ENCODE measurements at places on chromosomes 16 and 17.
A peak's percentile ranks its signal among the peaks of the same experiment; 100 is the strongest.

DNA sequence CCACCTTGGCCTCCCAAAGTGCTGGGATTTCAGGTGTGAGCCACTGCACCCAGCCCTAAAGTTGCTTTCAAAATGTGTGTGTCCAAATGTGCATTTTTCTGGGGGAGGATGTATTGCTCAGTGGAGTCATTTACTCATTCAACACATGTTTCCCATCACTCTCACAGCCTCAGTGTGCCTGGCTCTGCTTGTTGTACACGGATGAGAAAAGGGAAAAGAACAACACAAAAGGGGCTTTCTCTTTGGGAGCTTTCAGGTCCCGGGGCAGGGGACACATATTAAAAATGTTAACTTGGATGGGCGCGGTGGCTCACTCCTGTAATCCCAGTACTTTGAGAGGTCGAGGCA is 1.7 kb upstream of the PPL start:
- DNase-seq = no peak

DNA sequence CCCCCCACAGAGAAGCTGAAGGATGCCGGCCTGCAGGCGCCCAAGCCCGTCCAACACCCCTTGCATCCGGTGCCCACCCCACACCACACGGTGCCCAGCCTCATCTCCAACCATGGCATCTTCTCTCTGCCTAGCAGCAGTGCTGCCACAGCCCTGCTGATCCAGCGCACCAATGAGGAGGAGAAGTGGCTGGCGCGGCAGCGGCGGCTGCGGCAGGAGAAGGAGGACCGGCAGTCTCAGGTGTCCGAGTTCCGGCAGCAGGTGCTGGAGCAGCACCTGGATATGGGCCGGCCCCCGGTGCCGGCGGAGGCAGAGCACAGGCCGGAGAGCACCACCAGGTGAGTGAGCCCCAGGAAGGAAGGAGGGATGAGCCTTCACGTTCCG is 31.5 kb downstream of the GINS2 start:
- DNase-seq = no peak

DNA sequence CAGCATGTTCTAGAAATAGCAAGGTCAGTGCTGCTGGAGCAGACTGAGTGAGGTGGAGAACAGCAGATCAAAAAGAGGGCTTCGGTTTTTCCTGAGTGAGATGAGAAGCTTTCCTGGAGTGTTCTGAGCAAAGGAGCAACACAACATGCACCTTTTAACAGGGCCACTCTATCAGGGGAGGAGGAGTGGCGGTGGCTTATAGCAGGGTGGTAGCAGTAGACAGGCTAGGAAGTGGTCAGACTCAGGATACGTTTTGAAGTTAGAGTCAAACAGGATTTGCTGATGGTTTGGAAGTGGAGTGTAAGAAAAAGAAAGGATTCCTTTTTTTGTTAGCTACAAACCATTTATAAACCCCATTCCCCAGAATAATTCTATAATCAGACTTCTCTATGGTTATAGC is 12.5 kb downstream of the POLG2 start:
- no peak for DNase-seq

GRCh38 chr17:10729334-10730193 is at the start of gene TMEM220:
TSS of gene TMEM220 (minus strand) at chr17:10730023. CDS start at chr17:10729851, 172 bp downstream.
- no peak for DNase-seq

- no peak for DNase-seq
These were observed 4.7 kb downstream of the KRT25 start for GRCh38 chr17:40750391-40750790.

- no peak for DNase-seq
These were observed 115.9 kb upstream of the CIBAR2 start for GRCh38 chr16:85227946-85228862.

GRCh38 chr17:9484789-9485188 is 90.8 kb downstream of the STX8 start:
- DNase-seq = no peak

GRCh38 chr17:81655378-81656117 is 794 bp downstream of the PDE6G start:
- DNase-seq = no peak

GRCh38 chr16:28168991-28169554 is 42.7 kb downstream of the XPO6 start:
- DNase-seq = peak; percentile 31

DNA sequence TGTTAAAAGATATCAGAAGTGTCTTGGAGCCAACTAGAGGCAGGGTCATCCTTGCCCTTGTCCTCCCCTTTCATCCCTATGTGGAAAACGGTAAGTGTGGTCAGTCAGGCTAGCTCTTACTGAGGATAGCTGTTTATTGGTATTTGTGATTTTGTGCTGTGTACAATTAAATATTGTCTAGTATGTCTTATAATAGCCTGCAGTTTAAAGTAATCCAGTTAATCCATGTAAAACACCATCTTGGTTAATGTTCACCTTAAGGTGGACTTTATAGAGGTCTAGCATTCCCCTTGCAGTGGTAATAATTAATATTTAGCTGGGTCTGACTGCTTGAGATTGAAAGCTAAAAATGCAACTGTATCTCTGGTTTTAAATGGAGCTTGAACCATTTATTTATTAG is 25.6 kb downstream of the METTL9 start:
- DNase-seq = no peak

GRCh38 chr16:24944206-24944605 is 71.0 kb downstream of the ARHGAP17 start:
- DNase-seq = no peak

- DNase-seq = no peak
These were observed 4.9 kb downstream of the MT1F start for GRCh38 chr16:56662357-56663354.

DNA sequence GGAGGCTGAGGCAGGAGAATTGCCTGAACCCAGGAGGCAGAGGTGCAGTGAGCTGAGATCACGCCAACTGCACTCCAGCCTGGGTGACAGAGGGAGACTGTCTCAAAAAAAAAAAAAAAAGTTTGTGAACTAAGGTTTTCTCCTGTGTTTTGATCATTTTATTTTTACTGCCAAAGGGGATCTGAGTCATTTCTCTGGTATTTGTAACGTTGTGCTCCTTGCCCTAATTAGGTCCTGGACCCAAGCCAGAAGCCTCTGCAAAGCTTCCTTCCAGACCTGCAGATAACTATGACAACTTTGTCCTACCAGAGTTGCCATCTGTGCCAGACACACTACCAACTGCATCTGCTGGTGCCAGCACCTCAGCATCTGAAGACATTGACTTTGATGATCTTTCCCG is 32.1 kb downstream of the IST1 start:
- no peak for DNase-seq

- DNase-seq = no peak
These were observed 84.3 kb downstream of the KSR1 start for GRCh38 chr17:27540318-27541101.

GRCh38 chr17:40448639-40449261 is 5.5 kb downstream of the IGFBP4 start:
- DNase-seq = no peak

GRCh38 chr16:50744881-50745280 is 3.0 kb downstream of the CYLD start:
- no peak for DNase-seq

DNA sequence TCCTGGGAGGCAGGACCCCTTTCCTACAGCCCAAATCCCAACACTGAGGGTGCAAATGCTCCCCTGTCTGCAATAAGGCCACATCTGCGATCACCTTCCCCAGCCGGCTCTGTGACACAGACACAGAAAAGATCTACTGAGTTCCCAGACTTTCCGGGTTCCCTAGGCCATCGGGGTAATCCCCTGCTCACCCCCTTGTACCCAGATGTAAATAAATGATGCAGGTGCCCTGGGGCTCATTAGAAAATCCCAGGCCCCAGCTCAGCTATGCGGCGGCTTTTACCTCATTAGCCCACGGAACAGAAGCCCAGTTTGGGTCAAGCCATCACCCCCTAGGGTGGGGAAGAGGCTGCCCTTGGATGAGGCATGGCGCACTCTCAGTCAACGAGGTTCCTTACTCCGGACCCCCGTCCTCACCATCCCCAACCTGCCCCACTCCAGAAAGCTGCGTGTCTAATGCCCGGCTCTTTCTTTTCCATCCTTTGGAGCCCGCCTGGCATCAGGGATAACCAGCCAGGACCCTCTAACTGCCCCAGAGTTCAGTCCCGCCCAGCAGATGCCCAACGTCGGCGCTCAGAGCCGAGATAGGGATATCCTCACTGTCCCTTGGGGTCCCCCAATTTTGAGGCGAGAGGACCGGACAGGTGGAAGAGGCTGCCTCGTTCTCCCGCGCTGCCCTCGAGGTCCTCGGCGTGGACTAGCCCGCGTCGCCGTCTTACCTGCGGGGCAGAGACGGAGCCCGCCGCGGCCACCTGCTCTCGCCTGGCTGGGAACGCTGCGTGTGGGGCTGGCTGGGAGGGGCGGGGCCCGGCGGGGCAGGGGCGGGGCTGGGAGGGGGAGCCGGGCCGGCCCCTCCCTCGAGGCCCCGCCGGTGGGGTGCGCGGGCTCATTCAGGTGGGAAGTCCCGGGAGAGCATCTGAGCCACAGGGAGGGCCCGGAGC is at the start of gene ZNF385C:
TSS of gene ZNF385C (minus strand) at position 783 of the 941 bp plus-strand sequence. CDS start 35,417 bp downstream, outside the sequence.
- peak; percentile 43 for DNase-seq
